Kidney glomerular epithelial cell (primary cell): ENCODE measurements at places on chromosomes 12 and 14.
A peak's percentile ranks its signal among the peaks of the same experiment; 100 is the strongest.

- no peak for DNase-seq
Observed at GRCh38 chr12:49019443-49020324, 1.1 kb upstream of the PRKAG1 start.

- no peak for DNase-seq
Observed at GRCh38 chr12:5232291-5232690, 188.6 kb downstream of the KCNA5 start.

DNA sequence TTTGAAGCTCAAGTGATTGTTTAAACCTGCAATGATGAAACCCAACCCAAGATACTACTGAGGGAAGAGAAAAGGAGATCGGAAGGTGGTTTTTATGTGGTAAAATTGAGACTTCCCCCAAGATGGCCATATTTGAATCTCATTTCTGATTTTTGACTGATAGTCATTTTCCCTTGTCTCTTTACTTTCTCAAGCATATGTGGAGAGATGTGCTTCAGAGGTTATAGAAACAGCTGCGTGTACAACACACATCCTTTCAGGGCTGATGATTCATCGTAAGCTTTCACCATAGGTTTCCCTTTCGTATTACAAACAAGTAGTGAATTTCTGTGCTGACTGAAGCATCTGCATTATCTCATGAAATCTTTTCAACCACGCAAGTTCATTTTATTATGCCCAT is 276.2 kb downstream of the EMP1 start:
- no peak for DNase-seq

GRCh38 chr12:2413999-2414792 is 361.4 kb downstream of the CACNA1C start:
- no peak for DNase-seq

DNA sequence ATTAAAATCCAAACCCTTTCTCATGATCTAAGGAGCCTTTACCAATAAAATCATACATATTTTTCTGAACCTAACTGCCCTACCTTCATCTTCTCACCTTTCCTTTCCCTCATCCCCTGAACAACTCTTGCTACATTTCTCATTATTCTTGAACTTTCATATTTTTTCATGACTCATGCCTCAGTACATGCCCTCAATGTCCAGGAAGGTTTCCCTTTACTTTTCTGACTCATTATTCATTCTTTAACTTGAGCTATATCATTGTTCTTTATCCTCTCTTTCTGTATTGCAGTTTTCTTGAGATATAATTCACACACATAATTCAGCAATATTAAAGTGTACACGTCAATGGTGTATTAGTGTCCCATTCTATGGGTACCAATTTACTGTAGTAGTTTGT is 231.0 kb downstream of the ALG10B start:
- DNase-seq = no peak

DNA sequence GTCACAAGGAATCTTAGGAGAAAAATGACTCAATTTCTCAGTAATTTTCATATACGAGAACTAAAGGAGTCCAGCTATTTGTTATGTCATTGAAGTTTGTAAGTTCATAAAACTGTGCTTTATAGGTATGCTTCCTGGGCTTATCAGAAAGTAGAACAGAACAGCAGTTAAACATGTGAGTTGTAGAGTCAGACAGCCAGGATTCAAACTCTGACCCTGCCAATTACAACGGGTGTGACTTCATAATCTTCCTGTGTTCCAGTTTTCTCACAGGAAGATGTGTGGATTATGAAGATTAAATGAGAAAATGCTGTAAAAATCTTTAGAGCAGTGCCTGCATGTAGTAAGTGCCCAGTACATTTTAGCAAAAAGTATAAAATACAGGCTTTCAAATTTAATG is 8.9 kb downstream of the TRIM9 start:
- no peak for DNase-seq

DNA sequence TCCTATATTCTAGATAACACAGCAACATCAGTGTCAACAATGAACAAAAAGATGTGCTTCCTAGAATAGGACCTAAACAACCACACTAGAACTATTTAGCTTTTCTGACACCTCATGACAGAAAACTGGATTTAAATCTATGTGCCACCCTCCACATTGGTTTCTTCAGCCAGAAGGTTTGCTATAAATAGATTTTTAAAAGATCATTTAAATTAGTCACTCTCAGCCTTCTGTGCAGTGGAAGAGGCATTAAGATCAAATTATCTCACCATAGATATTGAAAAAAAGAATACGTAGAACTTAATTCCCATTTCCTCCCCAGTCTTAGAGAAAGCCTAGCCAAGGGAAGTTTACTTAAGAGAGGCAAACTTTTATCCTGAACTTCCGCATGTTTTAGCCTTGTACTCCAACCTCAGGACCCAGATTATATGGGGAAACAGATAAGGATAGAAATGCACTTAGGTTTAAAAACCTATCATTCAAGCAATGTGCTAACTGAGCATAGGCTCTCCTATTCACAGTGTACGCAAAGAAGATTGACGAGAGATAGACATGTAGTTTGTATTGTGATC is 59.6 kb downstream of the NELL2 start:
- DNase-seq = no peak

- no peak for DNase-seq
Observed at GRCh38 chr14:37599507-37600368, 4.3 kb downstream of the TTC6 start.

GRCh38 chr12:21509768-21510167 is 8.2 kb downstream of the GOLT1B start:
- DNase-seq = no peak

DNA sequence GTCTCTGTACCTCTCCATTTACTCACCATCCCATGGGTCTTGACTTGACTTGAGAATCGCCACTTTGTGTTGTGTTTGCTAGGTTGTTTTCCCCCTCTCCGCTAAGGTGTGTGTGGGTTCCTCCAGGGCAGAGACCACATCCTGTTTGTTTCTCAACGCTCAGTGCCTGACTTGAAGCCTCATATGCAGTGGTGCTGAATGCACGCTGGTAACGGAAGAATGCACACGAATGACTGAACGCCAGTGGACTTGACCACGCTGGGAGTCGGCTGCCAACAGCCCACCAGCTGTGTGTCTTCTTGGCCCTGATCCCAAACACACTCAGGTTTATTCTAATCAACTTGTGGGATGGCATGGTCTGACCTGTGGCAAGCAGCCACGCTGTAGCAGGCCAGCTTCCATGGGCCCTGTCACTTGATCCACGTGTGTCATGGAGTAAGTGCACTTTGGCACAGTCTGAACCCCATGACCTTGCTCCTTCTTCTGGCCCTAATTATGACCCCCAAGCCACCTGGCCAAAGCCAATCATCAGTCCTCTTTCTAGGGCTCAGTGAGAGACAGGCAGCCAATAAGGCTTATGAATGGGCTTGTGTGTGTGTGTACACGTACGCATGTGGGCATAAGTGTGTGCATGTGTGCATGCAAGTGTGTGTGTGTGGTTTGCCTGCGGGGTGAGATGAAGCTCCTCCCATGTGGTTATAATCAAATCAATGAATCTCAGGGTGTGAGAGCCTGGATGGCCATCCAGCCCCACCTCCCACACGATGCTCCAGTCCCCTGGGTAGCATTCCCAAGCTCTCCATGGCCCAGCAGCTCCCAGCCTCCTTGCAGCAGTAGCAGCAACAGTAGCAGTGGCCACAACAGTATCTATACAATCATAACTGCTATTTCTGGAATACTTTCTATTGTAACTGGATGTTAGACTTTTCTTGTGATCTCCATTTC is 6.4 kb upstream of the TC2N start:
- DNase-seq = peak; percentile 31

DNA sequence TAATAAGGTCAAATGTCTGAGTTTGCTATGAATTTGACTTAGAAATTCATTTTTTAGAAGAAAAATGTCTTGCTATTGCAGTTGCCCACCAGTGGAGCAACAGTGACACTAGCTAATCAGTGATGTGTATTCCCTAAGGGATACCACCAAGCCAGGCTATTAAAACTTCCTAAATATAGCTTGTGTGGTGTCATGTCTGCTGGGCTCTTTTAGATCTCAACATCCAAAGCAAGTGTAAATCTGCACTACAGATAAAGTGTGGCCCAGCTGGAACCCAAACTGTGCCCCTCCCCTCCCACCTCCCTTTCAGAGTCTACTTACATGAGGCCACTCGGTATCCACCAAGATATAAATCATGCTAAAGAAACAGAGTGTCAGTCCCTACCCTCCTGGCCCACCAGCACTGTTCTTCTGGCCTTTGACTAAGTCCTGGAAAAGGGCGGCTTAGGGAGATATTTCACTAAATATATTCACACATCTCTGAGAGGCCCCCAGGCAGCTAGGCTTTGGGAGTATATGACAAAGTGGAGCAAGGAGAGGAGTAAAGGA is 53.8 kb downstream of the SLC35F4 start:
- no peak for DNase-seq

DNA sequence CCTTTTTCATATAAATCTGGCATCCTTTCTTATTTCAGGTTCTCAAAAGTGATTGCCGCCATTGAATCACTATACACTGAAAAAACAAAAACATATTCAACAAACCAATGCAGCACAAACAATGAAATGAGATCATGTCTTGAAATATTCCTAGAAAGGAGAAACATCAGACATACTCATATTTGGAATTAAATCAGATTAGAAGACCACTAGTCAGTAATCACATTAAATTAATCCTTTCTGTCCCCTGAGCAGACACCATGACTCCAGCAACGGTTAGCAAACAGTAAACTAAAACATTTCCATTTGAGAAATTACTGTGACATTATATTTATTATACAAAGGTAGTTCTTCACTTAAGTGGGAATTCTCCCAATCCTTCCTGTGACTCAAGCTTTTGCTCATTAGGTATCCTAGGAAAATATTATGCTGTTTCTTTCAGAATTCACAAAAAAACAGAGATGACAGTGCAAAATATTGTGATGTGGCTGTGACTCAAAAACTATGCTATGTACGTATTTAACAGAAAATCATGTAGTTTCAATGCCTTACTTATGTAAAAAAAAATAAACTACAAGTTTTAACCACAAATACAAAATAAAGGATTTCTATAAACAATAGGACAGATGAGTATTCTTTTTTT is 29.7 kb downstream of the CPNE8 start:
- DNase-seq = no peak

DNA sequence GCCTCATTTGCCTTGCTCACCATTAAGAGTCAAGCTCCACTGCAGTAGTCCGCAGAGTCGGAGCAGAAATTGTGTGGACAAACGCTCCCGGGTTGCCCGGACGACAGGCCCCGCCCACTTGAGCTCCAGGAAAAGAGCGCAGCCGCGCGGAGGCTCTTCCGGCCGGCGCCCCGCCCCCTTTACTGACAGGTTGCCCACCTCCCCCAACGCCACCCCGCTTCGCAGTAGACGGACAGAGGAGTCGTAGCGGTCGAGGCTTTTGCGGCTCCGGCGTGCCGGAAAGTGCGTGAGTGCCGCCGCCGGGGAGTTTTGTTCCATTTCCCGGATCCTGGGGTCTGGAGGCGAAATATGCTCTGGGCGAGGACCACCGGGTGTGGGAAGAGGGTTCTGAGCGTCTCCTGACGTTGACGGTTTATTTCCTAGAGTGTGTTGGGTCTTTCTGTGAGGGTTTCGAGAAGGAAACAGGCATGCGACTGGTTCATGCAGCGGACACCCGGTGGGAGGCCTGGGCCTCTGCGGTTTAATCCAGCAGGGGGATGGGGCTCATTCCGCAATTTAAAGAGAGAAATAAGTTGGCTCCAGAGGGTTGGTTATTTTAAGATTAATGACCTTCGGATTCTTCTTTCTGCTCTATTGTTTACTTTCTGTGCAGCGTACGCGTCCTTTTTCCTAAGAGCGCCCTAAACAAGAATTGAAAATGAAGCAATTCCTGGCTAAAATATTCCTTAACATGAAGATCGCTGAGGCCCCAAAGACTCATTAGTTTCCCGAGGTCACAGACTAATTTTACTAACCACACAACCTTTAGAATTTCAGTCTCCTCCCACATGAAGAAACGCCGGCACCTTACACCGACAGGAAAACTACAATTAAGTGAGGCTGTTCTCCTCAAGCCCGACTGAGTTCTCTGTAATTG is at the start of the genes DNAI7 and ETFRF1:
TSS of gene DNAI7 (minus strand) at position 105 of the 916 bp plus-strand sequence. CDS start at position 23, 82 bp downstream.
TSS of gene ETFRF1 (plus strand) at position 182 of the 916 bp plus-strand sequence. CDS start 8,720 bp downstream, outside the sequence.
- DNase-seq = peak; percentile 98

DNA sequence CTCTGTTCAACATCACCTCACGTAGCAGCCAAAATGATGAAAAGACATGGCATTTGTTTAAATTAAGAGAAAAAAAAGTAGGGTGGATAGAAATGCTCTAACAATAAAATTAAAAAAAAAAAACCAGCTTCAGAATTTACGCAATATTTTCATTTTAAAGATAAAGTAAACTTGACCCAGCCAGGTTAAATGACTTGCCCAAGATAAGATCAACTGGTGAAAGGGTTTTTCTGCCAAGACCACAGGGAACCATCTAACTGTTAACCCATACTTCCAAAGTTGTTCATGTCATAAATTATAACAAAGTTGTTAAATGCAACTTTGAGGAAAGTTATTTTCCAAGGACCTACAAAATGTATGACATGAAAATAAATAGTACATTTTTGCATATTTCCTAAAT is 129.6 kb upstream of the SOX5 start:
- DNase-seq = no peak

DNA sequence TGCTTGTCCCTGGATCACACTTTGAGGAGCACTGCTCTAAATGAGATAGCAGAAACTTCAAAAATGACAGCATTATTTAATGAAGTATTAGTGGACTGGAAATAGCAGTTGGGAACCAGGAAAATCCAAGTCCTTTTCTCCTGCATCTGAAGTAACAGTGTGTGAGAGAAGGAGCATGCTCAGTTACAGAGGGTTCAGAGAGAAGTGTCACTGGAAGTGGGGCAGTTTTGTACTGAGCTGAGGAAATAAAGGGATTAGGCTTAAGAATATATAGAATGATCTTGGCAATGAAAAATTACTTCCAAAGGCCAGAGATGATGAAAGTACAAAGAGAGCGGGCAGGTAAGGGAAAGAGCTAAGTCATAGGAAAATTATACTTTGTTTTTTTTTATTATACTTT is 130.9 kb downstream of the MIPOL1 start:
- DNase-seq = no peak

DNA sequence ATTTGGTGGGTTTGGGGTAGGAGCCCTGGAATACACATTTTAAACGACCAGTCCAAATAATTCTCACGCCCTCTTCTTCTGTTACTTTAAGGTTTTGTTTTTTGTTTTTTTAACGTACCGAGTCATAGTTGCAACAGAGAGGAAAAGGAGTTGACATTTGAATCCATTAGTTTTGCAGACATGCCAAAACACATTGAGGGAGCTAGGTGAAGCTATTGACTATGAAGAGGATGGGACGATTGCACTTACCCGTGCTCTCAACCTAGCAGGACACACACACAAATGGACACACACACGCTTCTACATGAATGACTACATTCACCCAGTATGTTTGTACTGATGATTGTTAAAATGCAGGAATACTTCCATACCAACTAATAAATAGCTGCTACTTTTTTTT is 54.3 kb upstream of the CIT start:
- DNase-seq = no peak

- no peak for DNase-seq
Observed at GRCh38 chr14:92927349-92928257, 4.7 kb downstream of the CHGA start.

- peak; percentile 34 for DNase-seq
Observed at GRCh38 chr14:95098984-95099599, 58.2 kb downstream of the DICER1 start.

GRCh38 chr12:116734156-116734768 is 3.6 kb downstream of the SPRING1 start:
- DNase-seq = no peak

GRCh38 chr12:45503899-45504298 is 225.6 kb upstream of the ARID2 start:
- no peak for DNase-seq
